ENCODE measurements at places on chromosomes 4 and X. TPM values are rescaled to one million over a fixed set of nuclear protein-coding genes. Genes with fewer than 3 reads are reported as not detected.

GRCh38 chrX:133214301-133214700, 3.9 kb downstream of the TFDP3 start:
- DNase-seq: no peak

DNA sequence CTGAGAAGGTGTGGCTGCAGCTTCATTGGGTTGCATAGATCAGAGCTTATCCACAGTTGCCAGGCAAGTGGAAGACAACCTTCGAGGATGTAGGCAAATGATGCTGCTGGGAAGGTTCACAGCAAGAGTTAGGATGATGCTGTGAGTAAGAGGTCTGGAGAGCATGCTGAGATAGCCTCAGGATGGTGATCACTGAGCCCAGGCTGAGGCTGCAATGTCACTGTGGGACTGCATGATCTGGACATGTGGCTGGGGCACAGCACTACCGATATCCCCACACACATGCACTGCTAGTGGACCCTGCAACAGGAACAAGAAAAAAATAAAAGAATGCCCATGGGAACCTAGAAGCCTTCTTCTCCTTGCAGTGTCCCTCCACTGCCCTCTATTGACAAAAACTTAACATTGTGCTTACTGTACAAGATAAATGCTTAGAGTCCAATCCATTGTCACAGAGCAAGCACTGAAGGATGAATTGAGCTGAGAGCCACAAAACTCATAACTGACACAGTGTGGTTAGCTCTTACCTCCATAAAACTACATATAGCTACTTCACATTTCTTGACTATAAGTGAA, 105.6 kb downstream of the CNKSR2 start:
- DNase-seq: no peak

DNA sequence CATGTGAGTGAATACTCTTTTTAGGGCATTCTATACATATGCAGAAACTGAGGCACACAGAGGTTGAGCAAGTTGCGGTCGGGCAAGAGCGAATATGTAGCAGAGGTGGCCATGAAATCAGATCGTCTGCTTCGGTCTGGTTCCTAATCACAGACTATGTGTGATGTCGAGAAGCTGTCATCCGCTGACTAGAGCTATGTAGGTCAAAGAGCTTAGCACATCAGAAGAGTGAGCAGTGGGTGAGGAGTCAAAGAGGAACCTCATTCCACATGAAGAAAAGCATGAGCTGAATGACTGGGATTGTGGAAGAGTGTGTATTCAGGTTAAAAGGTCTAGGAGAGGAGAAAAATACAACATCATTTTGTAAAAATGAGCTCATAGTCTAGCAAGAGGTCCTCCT, 19.0 kb downstream of the GAB3 start:
- no peak for DNase-seq

GRCh38 chr4:91681544-91681943, 622.2 kb upstream of the GRID2 start:
- no peak for DNase-seq

GRCh38 chrX:71067712-71068043, 456 bp downstream of the SNX12 start:
- DNase-seq: no peak

DNA sequence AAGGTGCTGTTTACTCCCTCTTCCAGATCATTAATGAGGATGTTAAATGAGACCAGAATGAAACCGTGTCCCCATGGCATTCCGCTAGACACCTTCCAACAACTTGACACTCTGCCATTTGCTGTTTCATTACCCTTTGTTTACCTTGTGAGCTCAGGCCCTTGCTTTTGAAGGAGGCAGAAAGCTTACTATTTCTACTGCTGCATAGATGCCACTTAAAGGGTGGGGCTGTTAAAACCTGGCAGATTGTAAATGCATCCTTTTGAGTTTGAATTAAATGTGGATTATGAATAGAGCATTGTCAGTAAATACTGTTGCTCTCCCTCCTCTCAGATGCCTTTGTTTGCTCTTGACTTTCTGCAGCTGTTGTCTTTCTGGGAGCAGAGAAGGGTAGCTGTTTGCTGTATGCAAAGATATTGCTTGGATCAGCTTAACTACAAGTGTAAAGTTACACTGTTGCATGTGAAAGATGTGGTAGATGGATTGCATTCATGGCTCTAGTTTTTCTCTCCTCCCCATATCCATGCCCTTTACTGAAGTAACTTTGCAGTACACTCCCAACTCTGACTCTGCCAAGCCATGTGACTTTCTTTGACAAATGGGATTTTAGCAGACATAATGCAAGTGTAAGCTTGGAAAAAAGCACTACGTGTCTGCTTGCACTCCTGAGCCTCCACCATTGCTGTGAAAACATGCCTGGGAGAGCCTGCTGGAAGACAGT, 75.0 kb upstream of the DHX15 start:
- no peak for DNase-seq

DNA sequence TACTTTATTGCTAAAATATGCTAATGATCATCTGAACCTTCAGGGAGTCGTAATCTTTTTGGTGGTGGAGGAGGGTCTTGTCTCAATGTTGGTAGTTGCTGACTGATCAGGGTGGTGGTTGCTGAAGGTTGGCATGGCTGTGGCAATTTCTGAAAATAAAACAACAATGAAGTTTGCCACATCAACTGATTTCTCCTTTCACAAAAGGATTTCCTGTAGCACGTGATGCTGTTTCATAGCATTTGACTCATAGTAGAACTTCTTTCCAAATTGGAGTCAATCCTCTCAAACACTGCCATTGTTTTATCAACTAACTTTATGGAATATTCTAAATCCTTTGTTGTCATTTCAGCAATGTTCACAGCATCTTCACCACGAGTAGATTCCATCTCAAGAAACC, 19.3 kb downstream of the DDIT4L start:
- DNase-seq: no peak

DNA sequence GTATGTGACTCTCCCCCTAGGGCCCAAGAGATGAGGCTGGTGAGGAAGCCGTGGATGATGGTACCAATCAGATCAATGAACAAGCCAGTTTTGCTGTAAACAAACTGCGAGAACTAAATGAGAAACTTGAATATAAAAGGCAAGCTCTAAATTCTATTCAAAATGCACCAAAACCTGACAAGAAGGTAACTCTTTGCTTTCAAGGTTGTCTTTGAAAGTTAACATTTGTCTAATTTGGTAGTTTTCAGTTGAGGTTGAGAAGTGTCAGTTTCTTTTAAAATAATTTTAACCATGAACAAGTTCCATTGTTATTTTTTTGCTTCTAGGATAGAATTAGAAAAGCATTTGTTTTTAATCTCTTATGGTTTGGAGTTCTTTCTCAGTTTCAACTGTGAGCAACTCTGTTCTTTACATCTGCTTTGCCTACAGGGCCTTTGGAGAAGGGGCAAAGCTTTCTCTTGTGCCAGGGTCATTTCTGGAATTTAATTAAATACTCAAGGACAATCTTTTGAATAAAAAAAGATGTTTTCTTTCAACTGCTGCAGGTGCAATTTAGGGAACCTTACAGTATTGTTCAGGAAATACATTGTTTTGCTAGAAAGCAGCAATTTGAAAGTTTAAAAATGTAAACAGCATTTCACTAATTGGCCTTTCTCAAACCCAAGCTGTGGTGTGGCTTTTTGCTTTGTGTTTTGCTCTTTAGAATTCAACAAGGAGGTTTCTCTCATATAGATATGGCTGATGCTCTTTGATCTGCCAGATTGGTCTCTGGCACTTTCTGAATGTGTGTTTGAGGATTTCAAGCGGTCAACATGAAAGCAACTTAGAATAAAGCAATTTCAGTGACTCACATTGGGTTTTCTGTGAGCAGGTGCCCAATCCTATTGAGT, 62.9 kb downstream of the LRP2BP start:
- no peak for DNase-seq

DNA sequence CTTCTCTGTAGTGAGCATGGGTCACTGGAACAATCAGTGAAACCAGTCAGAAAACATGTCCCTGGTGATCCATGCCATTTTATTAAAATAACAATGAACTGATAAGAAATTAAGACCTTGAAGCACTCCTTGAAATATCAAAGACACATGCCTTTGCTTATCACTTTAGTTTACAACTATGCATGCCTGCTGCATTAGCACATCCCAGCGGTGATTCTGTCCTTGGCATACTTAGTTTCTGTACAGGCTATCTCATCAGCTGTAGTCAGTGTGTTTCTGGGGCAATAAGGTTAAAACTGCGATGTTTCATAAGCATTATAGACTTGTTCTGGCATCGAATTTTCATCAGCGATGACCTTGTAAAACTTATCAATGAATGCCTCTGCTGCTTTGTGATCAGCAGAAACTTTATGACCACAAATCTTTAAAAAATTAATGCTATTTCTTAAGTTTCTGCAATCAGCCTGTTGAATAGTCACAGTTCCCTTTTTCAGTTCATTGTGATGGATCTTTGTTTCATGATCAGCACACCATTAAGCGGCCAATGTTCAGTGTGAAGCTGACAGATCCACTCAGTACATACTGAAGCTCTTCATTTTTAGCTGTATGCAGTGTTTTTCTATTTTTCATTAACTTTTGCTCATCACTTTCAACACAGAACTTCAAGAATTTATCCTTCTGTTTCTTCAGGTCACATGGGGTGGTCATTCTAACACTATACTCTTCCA, 150.5 kb downstream of the RNF150 start:
- no peak for DNase-seq

DNA sequence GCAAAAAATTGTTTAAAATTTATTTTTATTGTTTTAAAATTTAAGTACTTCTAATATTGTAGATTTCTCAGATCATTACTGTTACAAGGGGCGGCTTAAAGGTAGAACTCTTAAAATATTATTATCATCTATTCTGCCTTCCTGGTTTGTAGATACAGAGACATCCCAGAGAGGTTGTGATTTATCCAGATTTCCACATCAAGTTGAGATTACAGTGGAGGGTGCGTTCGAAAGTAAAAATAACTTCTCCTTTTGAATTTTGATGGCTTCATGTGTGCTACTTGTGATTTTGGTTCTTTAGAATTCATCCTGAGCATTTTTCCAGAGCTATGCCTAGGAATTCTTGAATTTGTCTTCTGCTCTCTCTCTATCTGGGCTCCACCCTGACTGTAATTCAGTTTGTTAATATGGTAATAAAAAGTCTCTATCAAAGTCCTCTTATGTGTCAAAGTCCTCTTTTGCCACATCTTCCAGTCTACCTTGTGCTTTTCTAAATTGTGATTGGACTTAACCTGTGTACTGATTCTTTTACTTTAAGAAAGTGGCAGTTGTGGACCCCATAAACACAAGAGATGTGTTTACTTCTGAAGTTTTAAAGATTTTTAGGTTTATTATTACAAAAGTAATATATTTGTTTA, 37.2 kb downstream of the CLCN3 start:
- DNase-seq: no peak

GRCh38 chrX:17052210-17052609, 105.8 kb downstream of the REPS2 start:
- no peak for DNase-seq

- no peak for DNase-seq
Measured at GRCh38 chrX:116499780-116500179, 37.0 kb upstream of the CT83 start.

PROM1 gene
- total RNA-seq: 40.0 TPM

ADH7 gene
- not detected for total RNA-seq

PPEF2 gene
- 0.15 TPM for total RNA-seq

FOXO4 gene
- total RNA-seq: 21.1 TPM

SPATA4 gene
- total RNA-seq: 0.66 TPM

ABHD18 gene
- 11.1 TPM for total RNA-seq

IL2 gene
- 0.48 TPM for total RNA-seq
